Stimulated activated CD4-positive, alpha-beta T cell treated with anti-CD3 and anti-CD28 coated beads, Interleukin-2, amount 100 ng/mL, for 24 hours (primary cell): ENCODE measurements at places on chromosomes 11 and 22.

DNA sequence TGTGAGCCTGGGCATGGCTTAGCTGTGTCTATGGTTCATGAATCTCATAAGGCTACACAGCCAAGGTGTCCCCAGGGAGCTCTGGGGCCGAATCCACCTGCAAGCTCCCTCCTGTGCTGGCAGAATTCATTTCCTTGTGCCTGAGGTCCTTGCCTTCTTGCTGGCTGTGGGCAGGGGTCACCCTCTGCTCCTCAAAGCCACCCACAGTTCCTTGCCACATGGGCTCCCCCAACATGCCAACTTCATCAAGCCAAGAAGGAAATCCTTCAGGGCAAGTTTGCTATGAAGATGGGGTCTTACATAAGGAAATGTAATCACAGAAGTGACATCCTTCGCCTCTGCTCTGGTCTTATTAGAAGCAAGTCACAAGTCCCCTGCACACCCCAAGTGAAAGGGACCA lies 24.8 kb downstream of the LARGE1 start:
- DNase-seq, result no peak

DNA sequence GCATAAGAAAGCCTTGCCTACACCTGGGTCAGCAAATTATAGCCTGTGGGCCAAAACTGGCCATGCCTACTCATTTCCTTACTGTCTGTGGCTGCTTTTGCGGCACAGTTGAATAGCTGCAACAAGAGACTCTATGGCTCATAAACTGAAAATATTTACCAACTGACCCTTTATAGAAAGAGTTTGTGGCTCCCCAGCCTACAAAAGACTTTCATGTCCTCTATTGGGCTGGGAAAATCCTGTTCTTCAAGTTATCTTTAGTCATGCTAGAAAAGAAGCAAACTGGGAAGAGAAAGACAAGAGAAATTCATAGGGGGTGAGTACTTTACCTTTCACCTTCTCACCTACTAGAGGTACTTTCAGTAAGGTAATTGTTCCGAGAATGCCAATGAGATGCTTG lies 175.1 kb downstream of the SWAP70 start:
- no peak for DNase-seq

GRCh38 chr11:745428-745827 lies 1.8 kb upstream of the TALDO1 start:
- no peak for DNase-seq

GRCh38 chr11:115104851-115105453 lies 399.3 kb downstream of the CADM1 start:
- no peak for DNase-seq

DNA sequence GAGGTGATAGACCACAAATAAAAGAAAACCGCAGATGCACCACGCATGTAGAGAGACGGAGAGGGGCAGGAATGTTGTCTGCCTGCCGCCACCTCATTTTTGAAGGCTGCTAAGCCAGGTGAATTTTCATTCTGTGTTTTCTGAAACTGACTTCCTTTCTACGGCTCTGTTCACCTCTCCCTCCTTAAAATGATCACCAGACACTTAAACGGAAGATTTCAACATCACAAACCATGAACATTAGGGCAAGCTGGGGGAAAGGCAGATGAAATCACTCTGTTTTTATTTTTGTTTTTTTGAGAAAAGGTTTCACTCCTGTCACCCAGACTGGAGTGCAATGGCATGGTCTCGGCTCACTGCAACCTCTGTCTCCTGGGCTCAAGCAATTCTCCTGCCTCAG lies 232.4 kb downstream of the MIAT start:
- no peak for DNase-seq
